ENCODE measurements at places on chromosomes 5 and 9. TPM values are rescaled to one million over a fixed set of nuclear protein-coding genes. Genes with fewer than 3 reads are reported as not detected.

GRCh38 chr9:4137681-4138099, 162.2 kb downstream of the GLIS3 start:
- DNase-seq = no peak

GRCh38 chr5:39948341-39948740, 523.6 kb upstream of the DAB2 start:
- no peak for DNase-seq

ANKRD31 gene
- total RNA-seq = 16.9 TPM

DNA sequence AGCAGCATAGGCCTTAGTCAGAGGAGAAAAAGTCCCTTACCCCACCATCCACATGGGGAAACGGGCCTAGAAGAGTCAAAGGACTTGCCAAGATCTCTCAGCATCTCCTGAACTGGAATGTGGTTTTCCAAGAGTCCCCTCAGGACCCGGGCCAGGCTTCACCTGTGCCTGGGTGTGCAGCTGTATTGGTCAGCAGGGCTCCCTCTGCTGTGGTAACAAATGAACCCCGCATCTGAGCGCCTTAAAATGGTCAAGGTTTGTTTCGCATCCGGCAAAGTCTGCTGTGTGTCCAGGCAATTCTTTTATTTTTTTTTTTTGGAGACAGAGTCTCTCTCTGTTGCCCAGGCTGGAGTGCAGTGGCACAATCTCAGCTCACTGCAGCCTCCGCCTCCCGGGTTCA, 168.0 kb upstream of the IER5L start:
- DNase-seq = no peak

DNA sequence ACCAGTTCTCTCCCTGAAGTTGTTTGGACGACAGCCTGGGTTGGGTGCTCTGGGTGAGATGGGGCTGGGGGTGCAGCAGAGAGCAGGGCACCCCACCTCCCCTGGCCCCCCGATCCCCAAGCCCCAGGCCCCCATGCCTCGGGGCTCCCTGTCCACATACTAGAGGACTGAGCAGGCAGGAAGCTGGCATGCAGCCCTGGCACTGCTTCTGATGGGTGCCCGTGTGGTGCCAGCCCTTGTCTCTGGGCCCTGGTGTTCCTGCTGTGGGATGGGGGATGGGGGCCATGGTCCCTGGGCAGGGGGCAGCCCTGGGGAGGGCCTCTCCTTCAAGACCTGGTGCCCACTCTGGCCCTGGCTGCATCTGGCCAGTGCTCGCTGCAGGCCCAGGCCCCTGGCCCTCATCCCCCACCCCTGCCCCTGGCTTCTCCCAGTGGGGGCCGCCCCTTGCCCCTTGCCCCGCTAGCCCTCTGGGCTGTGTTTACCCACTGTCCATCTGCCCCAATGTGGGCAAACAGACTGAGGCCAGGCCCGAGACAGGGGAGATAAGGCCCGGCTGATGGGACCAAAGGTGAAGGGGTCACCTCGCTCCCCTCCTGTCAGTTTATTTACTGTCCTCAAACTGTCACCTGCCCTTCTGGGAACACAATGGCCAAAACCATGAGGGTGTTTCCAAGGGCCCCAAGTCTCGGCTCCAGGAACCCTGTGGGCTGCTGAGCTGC, 67.3 kb upstream of the RXRA start:
- DNase-seq = no peak

LEAP2 gene
- 4.1 TPM for total RNA-seq

- no peak for DNase-seq
Measured at GRCh38 chr5:159343295-159344094, 13.2 kb upstream of the IL12B start.

DNA sequence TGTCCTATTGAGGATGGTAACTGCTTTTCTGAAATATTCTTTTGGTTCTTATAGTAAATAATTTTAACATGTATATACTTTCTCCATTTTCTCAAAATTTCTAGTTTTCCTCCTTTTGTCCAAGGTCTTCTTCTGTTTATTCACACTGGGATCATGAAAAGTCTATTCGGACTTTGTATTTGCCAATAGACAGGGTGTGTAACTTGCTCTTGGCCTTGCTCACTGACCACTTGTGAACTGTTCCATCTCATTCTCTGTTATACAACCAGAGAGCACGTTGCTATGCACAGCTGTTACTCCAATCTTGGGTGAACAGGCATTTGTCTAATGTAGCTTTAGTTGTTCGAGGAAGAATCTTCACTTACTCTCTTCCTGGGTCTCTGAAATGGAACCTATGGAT, 388.9 kb downstream of the SH3GL2 start:
- DNase-seq = no peak

GRCh38 chr5:15596936-15597335, 97.0 kb downstream of the FBXL7 start:
- no peak for DNase-seq

DCAF10 gene
- 77.3 TPM for total RNA-seq

CBY3 gene
- 6.4 TPM for total RNA-seq

DNA sequence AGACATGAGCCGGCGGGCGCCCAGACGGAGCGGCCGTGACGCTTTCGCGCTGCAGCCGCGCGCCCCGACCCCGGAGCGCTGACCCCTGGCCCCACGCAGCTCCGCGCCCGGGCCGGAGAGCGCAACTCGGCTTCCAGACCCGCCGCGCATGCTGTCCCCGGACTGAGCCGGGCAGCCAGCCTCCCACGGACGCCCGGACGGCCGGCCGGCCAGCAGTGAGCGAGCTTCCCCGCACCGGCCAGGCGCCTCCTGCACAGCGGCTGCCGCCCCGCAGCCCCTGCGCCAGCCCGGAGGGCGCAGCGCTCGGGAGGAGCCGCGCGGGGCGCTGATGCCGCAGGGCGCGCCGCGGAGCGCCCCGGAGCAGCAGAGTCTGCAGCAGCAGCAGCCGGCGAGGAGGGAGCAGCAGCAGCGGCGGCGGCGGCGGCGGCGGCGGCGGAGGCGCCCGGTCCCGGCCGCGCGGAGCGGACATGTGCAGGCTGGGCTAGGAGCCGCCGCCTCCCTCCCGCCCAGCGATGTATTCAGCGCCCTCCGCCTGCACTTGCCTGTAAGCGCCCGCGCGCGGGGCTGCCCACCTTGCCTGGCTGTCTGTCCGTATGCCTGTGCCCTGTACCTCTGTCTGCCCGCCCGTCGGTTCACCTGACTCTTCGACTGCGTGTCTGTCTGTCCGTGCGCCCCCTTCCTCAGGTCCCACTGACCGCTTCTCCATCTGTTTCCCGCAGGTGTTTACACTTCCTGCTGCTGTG, 412 bp downstream of the FGF18 start:
- DNase-seq = peak; percentile 32

PCDHB2 gene
- total RNA-seq = 12.1 TPM

GRCh38 chr5:129902816-129903215, 1.4 kb upstream of the CHSY3 start:
- DNase-seq = no peak

C6 gene
- 9.4 TPM for total RNA-seq

MAP1B gene
- 584 TPM for total RNA-seq

DNA sequence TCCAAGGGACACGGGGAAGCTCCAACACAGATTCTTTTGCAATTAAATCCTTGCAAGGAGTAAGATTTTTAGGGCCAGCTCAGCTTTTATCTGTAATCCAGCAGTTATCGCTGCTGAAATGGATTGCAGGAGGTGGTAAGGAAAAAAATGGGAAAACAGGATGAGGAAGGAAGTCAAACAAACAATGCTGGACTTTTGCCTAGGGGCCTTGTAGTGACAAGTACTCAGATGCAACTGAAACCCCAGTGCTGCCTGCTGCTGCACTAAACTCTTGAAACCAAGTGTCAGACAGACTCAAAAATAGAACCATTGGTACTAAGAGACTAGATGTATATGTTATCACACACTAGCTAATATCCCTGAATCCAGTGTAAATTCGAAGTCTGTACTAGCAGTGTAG, 309.2 kb downstream of the CTNND2 start:
- DNase-seq = no peak

GRCh38 chr5:80082731-80083100, 47.6 kb downstream of the THBS4 start:
- peak; percentile 89 for DNase-seq

NTRK2 gene
- total RNA-seq = 5.3 TPM

GRCh38 chr5:38742821-38743220, 103.0 kb upstream of the OSMR start:
- DNase-seq = no peak

- DNase-seq = no peak
Measured at GRCh38 chr5:54936201-54936600, 49.2 kb downstream of the ESM1 start.

SLC34A3 gene
- 0.25 TPM for total RNA-seq

CATSPER3 gene
- 11.8 TPM for total RNA-seq

- no peak for DNase-seq
Measured at GRCh38 chr9:76419782-76420380, 25.7 kb upstream of the RFK start.

FGFR4 gene
- total RNA-seq = 9.7 TPM

GRCh38 chr9:134869554-134870300, 10.9 kb upstream of the FCN2 start:
- peak; percentile 8 for DNase-seq

DNA sequence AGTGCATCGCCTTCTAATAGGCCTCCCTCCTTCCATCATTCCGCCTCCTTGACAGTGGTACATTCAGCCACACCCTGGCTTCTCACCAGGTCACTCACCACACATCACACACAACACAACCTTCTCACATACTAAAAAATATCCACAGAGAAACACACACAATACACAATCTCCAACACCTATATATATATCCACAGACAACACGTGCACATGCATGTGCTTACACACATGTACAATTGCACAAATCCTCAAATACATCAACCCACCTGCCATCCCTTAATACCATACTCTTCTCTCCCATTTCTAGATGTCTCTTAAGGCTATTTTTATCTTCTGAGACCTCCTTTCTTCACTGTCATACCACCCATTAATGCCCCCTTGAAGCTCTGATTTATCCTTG, 57.6 kb downstream of the PPP2R2B start:
- DNase-seq = no peak

CENPK gene
- 17.0 TPM for total RNA-seq

DNA sequence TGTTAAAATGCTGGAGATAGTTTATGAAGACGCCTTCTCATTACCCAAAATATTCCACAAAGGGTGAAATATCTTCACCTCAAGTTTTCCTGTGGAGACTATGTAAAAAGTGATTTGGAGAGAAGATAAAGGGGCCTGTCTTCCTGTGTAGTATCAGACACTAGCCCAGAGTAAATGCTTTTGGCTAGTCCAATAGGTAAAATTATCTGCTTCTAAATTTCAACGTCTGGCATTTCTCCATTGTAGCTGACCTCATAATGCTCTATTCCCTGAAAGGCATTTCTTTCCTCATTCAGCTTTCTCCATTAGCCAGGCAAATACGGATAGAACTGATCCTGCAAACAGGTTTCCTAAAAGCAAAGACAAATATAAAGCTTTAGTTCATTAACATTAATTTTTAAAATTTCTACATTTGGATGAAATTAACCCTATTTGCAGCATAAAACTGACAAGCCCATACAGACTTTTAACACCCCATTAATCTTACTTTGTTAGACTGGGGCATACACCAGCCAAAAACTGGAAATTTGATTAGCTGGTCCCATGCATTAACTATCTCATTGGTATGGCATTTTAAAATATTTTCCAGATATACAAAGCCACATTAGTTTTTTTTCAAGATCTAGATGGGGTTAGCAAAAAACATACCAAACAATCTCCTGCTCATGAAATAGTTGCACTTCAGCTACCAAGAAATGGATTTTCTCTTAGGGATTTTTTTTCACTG, 548.8 kb downstream of the EFNA5 start:
- DNase-seq = no peak
